ENCODE measurements at places on chromosomes 3 and 15. TPM values are rescaled to one million over a fixed set of nuclear protein-coding genes. Genes with fewer than 3 reads are reported as not detected.

Gene FAM107A
- not detected for total RNA-seq

Gene B3GALNT1
- total RNA-seq = 7.3 TPM

Gene HPS3
- total RNA-seq = 45.0 TPM

Gene RTP3
- not detected for total RNA-seq

Gene CIDEC
- 10.3 TPM for total RNA-seq

Gene SH2D7
- total RNA-seq = not detected

Gene EAF2
- 0.37 TPM for total RNA-seq

Gene AHSG
- not detected for total RNA-seq

Gene SUMF1
- total RNA-seq = 38.9 TPM

Gene CAMKV
- total RNA-seq = not detected

Gene FAM3D
- not detected for total RNA-seq

Gene CAMP
- total RNA-seq = not detected

Gene ZNF662
- 2.2 TPM for total RNA-seq

Gene CYP8B1
- total RNA-seq = not detected

Gene MUC13
- total RNA-seq = not detected

Gene IMPG2
- 0.20 TPM for total RNA-seq

Gene ZNF860
- total RNA-seq = 0.59 TPM

Gene TTC23
- total RNA-seq = 20.6 TPM

Gene TMOD2
- total RNA-seq = 11.0 TPM

Gene CNTN3
- total RNA-seq = 0.78 TPM

Gene ZPLD1
- total RNA-seq = not detected

Gene GUCA1C
- not detected for total RNA-seq

Gene LEKR1
- 2.2 TPM for total RNA-seq

Gene LRRFIP2
- total RNA-seq = 45.9 TPM

Gene HLTF
- total RNA-seq = 32.0 TPM

Gene CFAP20DC
- 6.5 TPM for total RNA-seq

Gene GOLGA6L6
- not detected for total RNA-seq

Gene FAM174B
- total RNA-seq = 1.8 TPM

Gene C3orf85
- total RNA-seq = not detected

Gene TM4SF18
- total RNA-seq = 0.39 TPM

Gene SLC12A1
- total RNA-seq = not detected

Gene PODXL2
- total RNA-seq = 2.2 TPM

Gene CTXND1
- not detected for total RNA-seq

Gene PLAAT1
- total RNA-seq = 0.37 TPM

Gene FBXW12
- 0.20 TPM for total RNA-seq

Gene NTRK3
- not detected for total RNA-seq

Gene CYP1A2
- not detected for total RNA-seq

Gene SLC22A14
- 1.5 TPM for total RNA-seq

Gene KIF7
- total RNA-seq = 8.8 TPM

Gene DRD3
- total RNA-seq = not detected

Gene ZNF621
- 13.9 TPM for total RNA-seq

Gene GOLGA6A
- total RNA-seq = not detected

Gene DUOXA2
- total RNA-seq = not detected

Gene MDFIC2
- total RNA-seq = not detected

Gene CASR
- total RNA-seq = not detected

Gene CD96
- not detected for total RNA-seq

Gene SELENOT
- 104 TPM for total RNA-seq

Gene NRROS
- total RNA-seq = 3.3 TPM

Gene RAB8B
- 67.2 TPM for total RNA-seq

Gene LRRK1
- 17.0 TPM for total RNA-seq

Gene TRIM42
- total RNA-seq = not detected

Gene SAMD7
- total RNA-seq = not detected

Gene MESP2
- 1.1 TPM for total RNA-seq

Gene ISLR2
- total RNA-seq = not detected

Gene CCR1
- total RNA-seq = 0.59 TPM

Data from subcutaneous preadipocyte (primary cell).